ENCODE measurements at places on chromosomes 3 and 15.

GRCh38 chr15:46676233-46677206, 1040.8 kb upstream of the SEMA6D start:
- DNase-seq, result no peak

GRCh38 chr3:150073513-150073912, 102.8 kb upstream of the PFN2 start:
- DNase-seq, result no peak

DNA sequence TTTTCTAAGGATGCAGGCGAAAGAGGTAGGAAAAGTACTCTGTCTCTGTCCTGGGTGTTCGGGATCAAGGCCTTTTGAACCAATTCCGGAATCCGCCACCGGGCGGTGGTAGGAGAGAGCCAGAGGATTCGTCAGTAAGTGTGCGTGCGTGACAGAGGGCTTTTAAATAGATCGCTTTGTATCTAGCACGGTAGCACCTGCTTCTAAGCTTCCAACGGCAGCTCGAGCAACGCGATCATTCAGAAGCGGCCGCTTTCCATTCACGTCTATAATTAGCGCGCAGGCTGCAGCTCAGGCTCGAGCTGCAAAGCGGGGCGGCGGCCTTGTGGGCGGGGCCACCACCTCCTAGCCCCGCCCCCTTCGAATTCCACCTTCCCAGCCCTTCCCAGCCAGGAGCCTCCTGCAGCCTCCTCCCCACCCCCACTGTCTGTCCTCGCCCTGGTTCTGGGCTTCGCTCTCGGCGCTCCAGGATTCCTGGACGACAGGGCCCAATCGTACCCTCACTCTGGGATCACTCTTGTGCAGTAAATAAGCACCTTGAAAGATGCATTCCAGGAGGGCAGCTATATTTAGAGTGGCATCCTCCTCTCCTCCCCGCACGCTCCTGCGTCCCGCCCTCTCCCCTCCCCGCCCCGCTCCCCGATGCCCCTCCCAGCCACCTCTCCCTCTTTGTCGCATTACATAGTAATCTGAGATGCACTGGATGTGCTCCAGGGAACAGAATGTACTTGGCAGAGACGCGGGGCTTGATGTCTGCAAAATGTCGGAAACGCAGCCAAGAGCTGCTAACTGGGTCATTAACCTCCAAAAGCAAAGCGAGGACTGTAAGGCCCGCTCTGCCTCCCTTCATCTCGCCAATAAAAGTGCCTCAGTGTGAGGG, 224.1 kb upstream of the TPRG1 start:
- DNase-seq, result no peak

- no peak for DNase-seq
Observed at GRCh38 chr3:42685363-42685881, at the start of gene KLHL40. TSS of gene KLHL40 (plus strand) at chr3:42685537. CDS start at chr3:42685619, 82 bp downstream.

- no peak for DNase-seq
Observed at GRCh38 chr3:141830508-141830907, 45.9 kb upstream of the ATP1B3 start.

- no peak for DNase-seq
Observed at GRCh38 chr3:130834476-130834875, 59.4 kb upstream of the ATP2C1 start.

GRCh38 chr3:169952045-169952444, 14.6 kb upstream of the SEC62 start:
- no peak for DNase-seq

GRCh38 chr3:53614307-53614706, 119.9 kb downstream of the CACNA1D start:
- DNase-seq, result no peak

GRCh38 chr3:149497966-149498670, 23.6 kb downstream of the TM4SF4 start:
- DNase-seq, result no peak

DNA sequence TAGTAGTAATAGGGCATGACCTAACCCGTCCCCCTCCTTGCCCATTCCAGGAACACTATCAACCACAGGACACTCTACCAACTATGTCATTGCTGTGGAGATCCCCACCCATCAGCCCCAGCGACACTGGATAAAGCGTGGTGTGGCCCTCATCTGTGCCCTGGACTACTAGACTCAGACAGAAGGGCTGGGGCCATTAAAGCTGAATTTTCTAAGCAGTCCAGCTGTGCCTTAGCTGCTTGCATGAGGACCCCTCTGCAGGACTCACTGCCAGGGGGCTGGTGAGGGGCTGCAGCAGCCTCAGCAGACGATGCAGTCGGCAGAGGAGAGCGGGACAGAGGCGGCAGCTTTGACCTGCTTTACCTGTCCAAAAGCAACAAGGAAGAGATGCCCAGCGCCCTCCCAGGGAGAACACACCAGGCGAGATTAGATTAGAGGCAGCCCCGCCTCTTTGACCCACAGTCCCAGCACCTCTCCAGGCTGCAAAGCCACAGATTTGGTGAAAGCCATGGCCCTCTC, 44.6 kb downstream of the SEMA3G start:
- no peak for DNase-seq

GRCh38 chr3:77323626-77324025, 283.7 kb downstream of the ROBO2 start:
- no peak for DNase-seq

DNA sequence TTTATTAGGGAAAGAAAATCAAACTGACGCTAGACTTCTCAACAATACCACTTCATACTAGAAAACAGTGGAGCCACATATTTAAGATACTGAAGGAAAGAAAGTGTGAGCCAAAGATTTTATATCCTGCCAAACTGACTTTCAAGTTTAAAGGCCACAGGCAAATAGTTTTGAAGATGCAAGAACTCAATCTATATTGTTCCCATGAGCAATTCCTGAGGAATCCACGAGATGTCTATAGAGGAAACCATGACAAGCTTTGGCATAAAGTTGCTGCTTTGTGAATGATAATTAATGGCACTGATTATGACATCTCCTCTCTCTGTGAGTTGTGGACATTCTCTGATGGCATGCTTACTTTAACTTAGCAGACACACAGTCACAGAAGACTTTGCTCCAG, 276.1 kb upstream of the GOLGA6L4 start:
- no peak for DNase-seq

DNA sequence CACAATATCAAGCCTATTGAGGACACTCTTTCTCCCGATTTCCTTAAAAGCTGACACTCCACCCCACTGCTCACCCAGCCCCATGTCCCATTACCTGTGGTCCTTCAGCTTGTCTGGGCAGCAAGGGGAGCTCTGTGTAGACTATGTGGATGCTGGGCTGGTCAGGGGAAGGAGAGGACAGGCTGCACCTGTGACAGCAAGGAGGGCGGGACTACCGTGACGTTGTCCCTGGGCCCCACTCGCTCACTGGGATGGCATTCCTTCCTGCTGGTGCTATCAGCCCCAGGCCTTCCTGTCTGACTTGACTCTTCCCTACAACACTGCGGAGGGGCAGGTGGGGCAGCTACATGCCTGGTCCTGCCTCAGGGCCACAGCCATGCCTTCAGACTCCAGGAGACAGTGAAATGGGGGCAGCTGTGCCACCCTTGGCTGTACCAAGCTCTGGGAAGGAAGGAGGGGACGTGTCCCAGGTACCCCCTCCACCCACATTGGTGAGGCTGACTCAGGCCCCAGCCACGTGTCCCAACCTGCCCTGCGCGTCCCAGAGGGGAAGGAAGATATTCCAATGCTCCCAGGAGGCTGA, at the start of gene TMEM40:
Gene TMEM40 (minus strand): TSS at position 163 of the 583 bp plus-strand sequence. CDS start 9,427 bp downstream, outside the sequence.
- no peak for DNase-seq

- no peak for DNase-seq
Observed at GRCh38 chr15:65062061-65062460, 5.7 kb downstream of the RASL12 start.

- no peak for DNase-seq
Observed at GRCh38 chr3:146974001-146974400, 368.9 kb upstream of the PLSCR5 start.

DNA sequence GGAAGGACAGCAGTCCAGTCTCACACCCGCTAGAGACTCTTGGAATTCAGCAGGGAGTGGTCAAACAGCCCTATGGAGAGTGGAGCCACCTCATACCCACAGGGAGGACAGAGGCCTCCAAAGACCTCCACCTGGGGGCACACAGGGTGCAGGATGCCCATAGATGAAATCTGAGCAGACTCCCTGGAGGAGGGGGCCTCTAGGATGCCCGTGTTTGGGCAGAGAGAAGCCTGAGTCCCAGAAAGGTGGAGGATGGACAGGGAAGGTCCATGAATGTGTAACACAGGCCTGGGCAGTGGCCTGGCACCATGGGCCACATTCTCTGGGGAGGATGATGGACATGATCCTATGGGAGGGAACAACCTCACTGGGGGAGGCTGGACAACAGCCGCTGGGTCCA, 21.7 kb downstream of the DUSP7 start:
- DNase-seq, result no peak

DNA sequence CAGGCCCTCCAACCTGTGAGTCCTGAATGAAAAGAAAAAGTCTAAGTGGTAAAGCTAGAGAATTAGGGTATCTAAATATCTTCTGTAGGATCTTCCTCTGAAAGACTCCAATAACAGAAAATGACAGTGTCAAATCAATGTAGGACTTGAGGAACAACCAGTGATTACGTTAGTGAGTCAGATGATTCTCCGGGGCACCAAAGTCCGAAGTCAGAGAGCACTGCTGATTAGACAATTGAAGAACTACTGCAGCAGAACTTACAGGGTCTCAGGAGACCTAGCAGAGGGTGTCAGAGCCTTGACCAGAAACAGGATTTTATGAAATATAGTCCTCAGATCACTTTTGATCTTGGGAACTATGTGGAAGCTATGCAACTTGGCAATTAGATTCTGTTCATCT, 605.8 kb downstream of the EPHA3 start:
- no peak for DNase-seq

GRCh38 chr3:152176241-152176640, 92.5 kb upstream of the MBNL1 start:
- no peak for DNase-seq

DNA sequence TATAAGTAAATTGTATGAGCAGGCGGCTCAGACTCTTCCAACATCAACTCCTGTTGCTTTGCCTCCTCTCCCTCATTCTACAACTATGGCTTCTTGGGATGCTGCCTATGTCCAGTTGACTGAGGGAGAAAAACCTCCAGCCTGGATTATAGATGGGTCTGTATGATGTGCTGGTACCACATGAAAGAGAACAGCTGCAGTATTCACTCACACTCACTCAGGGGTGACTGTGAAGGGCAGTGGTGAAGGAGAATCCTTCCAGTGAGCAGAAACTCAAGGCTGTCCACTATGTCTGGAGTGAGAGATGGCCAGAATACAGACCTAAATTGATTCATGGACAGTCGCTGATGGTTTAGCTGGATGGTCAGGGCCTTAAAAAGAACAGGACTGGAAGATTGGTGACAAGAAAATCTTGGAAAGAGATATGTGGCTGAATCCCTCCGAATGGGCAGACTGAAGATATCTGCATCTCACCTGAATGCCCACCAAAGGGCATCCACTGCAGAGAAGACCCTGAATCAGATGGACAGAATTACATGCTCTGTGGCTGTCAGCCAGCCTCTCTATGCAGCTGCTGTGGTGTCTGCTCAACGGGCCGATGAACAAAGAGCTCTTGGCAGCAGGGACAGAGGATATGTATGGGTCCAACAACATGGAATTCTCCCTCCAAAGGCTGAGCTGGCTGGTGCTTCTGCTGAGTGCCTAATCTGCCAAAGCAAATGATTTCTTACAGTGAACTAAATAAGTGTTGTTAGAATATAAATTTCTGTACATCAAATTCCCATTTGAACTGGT, 1.9 kb upstream of the BCL2L10 start:
- no peak for DNase-seq

All from GM12878 (cell line).